ENCODE measurements at places on chromosomes 13 and 19.

GRCh38 chr19:8501981-8502380 is 459 bp downstream of the PRAM1 start:
- no peak for DNase-seq

DNA sequence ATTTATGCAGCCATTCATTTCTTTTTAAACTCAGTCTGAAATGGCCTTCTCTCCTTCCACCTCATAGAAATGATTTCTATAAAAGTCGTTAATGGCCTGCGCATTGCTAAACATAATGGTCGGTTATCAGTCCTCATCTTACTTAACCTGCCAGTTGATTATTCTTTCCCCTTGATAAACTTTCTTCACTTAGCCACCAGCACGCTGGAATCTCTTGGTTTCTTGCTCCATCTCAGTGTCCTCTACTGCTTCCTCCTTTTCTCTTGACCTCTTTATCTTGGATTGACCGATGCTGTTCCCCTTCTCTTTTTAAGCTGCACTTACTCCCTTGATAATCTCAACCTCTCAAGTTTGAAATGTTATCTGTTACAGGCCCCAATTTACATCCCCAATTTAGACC is 12.2 kb upstream of the CLC start:
- no peak for DNase-seq

DNA sequence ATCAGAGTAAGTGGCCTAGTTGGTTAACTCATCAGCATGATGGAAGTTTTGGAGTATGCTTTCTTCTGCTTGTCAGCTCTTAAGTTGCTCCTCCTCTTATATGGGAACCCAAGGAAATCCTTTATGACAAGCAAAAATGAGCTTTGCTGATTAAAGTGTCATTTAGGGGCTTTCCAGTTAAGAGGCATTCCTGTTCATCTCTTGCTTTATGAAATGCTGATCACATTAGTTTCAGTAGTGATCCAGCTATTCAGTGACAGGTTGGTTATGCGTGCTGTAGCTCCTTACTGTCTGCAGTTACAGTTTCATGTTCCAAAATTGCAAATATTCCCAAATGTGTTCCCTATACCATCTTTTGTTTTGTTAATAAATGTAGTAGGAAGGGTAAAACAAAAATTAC is 146.6 kb downstream of the CDK8 start:
- DNase-seq, result no peak

DNA sequence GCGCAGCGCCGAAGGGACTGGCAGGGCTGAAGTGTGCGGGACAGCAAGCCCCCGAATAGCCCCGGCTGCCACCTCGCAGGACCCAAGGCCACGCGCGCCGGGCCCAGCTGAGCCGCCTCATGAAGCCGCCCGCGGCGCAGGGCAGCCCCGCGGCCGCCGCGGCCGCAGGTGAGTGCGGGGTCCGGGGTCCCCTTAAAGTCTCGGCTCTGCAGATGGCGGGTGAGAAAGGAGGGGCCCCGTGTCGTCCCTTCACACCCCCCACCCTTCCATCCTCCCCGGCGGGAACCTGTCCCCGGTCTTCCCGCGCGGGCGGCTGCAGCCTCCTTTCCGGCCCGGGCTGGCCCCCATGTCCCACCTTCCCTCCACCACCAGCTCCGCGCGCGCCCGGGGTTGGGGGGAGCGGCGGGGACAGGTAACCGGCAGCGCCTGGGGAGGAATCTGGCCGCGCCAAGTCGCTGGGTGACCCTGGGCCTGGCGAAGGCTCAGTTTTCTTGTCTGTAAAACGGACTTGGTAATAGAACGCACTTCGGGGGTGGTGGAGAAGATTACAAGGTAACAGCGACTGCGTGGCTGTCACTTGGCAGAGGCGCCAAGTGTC is 338 bp downstream of the RGCC start:
- peak; percentile 42 for DNase-seq
